ENCODE measurements at places on chromosomes 4 and X.

- no peak for DNase-seq
Measured at GRCh38 chr4:166146806-166147540, 273.9 kb downstream of the TLL1 start.

DNA sequence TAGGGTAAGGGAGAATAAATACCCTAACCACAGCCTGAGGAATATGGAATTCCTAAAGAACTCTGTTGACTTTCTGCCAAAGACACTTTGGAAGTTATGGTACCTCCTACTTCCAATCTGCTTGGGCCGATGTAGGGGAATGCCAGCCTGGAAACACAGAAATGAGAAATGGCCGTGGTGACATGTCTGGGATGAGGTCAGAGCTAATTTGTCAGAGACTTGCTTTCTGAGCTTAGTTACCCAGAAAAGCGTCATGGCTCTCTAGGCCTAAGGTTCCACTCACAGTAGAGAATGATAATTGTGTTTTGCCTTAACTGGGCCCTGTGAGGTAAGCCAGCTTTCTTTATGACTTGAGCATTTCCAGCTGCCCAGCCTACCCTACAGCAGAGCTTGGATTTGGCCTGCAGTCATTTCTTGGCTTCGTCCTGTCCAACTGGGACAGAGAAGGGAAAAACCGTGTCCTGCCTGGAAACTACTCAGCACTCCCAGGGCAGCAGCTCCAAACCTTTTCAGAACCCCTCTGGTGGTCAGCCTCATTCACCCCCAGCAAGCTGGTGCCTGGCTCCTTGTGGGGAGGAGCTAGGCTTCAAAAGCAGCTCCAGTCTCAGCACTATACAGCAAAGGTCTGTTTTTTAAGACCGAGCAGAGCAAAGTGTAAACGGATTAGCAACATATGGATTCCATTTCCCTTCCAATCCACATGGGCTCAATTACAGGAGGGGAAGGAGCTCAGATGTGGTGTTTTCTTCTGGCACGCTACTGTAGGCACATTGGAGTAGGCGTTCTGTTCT is 92.3 kb downstream of the RLIM start:
- DNase-seq = no peak

DNA sequence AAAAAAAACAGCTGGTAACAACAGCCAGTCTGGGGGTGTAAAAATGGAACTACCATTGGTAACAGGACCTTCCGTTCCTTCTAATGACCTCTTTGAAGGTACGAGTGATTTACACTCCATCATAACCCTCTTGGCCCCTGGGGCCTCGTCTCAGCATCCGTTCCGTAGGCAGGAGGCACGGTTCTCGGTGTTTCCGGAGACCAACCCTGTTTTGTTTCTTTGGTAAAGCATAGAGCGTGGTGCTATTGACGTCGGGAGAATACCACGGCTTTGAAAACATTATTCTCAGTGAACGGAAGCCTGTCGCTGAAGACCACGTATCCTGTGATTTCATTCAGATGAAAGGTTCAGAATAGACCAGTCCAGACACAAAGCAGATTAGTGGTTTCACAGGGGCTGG is 198.9 kb downstream of the ASMT start:
- DNase-seq = no peak

GRCh38 chr4:6728320-6729029 is 12.5 kb downstream of the BLOC1S4 start:
- no peak for DNase-seq

DNA sequence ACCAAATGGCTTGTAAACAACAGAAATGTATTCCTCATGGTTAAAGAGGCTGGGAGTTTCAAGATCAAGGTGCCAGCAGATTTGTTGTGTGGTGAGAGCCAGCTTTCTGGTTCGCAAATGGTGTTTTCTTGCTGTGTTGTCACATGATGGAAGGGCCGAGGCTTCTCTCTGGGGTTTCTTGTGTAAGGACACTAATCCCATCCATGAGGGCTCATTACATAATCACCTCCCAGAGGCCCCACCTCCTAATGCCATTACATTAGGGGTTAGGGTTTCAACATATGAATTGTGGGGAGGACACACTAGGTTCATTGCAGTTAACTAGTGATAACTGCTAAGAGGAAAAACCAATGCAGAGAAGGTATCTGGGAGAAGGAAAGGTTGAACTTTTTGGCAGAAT is 103.5 kb upstream of the ENPEP start:
- DNase-seq = no peak

DNA sequence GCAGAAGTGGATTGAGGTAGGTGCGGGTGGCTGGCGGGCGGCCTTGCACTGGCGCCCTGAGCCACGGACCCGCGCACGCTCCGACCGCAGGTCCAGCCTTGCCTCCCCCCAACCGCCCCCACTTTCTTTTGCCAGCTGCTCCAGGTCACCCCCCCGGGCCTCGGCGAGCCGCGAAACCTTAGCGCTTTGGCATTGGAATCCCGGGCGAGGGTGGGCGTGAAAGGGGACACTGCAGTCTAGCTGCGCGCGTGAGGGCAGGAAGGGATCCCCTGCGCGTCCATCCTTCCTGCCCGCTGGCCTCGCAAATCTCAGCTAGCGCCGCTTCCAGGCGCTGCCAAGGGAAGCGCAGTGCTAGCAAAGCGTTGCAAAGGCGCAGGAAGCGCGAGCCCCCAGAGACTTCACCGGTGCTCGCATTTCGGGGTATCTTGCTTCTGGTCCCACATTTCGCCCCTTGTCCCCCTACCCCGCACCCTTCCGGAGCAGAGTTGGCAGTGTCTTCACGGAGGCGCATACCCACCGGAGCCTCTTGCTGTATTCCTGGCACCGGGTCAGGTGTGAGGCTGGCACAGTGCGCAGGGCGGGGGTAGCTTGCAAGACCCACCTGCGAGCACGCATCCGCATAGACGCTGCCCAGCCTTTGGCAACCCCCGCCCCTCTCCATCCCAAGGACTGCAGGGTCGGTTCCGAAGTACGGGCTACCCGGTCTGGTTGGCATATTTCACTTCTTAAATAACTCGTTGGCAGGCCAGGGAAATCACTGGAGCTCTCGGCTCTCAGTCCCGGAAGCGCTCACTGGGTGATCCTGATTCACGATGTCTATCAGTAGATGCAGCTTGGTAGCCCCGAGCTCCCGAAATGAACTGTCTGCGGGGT is 104.4 kb downstream of the UCHL1 start:
- no peak for DNase-seq

- no peak for DNase-seq
Measured at GRCh38 chrX:46953137-46953527, 40.9 kb downstream of the JADE3 start.

DNA sequence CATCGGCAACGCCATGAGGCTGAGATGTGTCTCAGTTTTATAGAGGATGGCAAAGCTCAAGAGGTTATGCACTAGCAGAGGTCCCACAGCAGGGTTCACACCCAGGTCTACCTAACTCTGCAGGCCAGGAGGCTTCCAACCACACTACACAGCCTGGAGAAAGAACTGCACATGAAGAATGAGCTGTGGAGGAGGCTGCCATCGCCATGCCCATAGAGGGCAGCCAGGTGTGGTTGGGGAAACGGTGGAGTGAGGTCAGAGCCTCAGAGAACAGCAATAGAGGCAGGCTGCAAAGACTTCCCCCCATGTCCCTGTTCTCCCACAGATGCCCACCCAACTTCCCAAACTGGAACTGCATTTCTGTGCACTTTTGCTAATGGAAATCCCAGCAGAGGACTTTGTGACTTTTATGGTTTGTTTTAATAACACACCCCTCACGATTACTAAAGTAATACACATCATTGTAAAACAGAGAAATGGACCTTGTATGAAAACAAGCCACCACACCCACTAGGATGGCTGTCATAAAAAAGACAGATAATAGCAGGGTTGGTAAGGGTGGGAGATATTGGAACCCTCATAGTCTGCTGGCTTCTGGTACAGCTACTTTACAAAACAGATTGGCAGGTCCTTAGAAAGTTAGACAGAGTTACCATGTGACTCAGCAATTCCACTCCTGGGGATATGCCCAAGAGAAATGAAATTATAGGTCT is 58.9 kb upstream of the PROM1 start:
- no peak for DNase-seq

GRCh38 chr4:14184265-14184664 is 556.7 kb upstream of the BOD1L1 start:
- no peak for DNase-seq

GRCh38 chr4:57490520-57491255 is 380.5 kb upstream of the IGFBP7 start:
- no peak for DNase-seq

GRCh38 chr4:7298619-7299009 is 106.3 kb downstream of the SORCS2 start:
- no peak for DNase-seq
